Stomach (tissue), 19 donors: ENCODE measurements at places on chromosomes 3 and 15. TPM values are rescaled to one million over a fixed set of nuclear protein-coding genes. Genes with fewer than 3 reads are reported as not detected.

The PPP4R2 gene
- 42.0 TPM for total RNA-seq

The NR2E3 gene
- total RNA-seq, result 1.3 TPM

- DNase-seq, result no peak
Observed at GRCh38 chr3:51393564-51393963, 2.5 kb downstream of the RBM15B start.

DNA sequence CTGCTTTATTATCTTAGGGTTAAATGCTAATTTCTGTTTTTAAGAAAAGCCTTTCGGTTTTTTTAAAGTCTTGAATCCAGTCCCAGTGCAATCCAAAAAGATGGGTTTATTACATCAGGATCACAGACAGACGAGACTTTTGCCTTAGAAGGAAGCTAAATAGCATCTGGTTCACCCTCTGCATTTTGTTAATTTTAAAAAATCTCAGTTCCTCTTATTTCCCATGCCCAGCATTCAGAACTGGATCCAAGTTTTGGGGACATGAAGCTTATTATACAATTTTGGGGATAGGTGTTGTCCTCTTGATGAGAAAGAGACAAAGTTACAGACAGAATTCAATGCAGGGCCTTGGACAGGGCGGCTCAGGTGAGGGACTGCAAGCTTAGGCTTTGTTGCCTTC lies 181.5 kb upstream of the LYSMD4 start:
- no peak for DNase-seq

- peak; percentile 91 for DNase-seq
Observed at GRCh38 chr15:84654689-84655453, 788 bp upstream of the WDR73 start.

GRCh38 chr3:16723978-16724377 lies 118.8 kb upstream of the DAZL start:
- DNase-seq, result no peak

DNA sequence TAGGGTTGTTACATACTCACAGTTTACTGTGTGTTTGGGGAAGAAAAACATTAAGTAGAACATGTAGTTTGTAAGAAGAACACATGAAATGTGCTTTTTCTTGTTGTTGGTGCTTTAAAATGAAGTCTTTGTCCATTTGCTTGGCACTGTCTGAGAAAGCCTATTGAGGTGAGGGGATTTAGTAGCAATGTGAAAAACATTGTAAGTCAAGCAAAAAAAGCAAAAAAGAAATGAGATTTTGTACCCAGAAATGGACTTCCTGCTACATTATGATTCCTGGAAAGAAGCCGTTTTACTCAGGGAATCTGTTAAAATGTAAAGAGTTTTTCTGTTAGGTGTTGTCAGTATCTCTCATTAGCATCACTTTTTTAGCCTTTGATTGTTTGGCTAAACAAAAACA lies 59.9 kb downstream of the KAT2B start:
- DNase-seq, result no peak

The TM4SF18 gene
- 2.0 TPM for total RNA-seq

DNA sequence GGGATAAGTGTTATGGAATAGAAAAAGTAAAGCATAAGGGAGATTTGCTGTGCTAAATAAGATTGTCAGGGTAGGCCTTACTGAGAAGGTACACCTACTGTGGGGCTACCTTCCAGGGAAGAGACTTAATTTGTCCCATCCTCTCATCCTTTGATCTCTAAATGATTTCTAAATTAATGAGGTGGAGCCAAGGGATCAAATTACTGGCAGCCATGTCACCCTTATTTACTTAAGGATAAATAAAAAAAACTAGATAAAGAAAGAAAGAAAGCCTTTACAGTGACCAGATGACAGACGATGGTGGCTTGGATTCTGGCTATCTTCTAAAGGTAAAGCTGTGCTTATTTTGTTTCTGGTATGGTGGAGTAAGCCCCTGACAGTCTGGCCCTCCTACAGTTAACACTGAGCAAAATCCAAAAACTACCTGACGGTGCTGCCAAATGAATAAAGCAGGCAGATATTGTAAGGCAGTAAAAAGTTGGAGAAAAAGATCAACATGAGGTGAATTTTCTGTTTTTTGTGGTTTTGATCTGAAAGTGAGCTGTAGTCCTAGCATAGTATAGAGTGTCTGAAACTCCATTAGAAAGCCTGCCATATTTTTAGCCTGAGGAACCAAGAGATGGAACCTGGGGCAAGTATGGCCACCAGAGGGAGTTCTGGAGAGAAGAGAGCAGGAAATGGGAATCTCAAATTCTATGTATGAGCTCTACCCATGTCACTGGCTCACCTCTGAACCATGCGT lies 285.1 kb upstream of the MANF start:
- DNase-seq, result peak; percentile 78

GRCh38 chr15:40029979-40030893 lies 8.7 kb downstream of the SRP14 start:
- DNase-seq, result peak; percentile 64

The SPPL2A gene
- 74.4 TPM for total RNA-seq

GRCh38 chr3:17354341-17354740 lies 388.1 kb downstream of the TBC1D5 start:
- peak; percentile 5 for DNase-seq

DNA sequence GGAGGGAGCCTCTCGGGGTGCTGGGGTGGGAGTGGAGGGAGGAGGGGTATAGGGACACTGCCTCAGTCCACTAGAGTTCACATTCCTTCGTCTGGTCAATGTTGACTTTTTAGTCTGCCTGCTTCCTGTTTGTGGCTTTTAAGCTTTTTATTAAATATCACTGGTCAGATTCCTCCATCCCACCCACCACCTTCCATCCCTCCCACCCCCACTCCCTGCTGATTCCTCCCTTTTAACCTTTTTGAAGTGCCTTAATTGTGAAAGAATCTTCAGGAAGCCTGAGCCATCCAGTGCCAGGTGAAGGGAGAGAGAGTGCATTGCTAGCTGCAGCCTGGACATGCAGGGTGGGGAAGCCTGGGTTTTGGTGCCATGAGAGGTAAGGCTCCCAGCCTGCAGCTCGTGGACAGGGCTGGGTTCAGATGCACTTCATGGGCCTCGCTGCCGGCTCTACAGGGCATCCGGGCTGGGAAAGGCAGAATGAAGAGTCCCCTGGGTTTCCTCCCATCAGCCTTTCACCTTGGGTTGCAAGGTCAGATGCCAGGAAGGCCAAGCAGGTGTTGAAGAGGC lies 105.9 kb downstream of the DNAJB8 start:
- no peak for DNase-seq

The KCNMB3 gene
- total RNA-seq, result 2.7 TPM

- no peak for DNase-seq
Observed at GRCh38 chr3:159534496-159534895, 454.1 kb upstream of the IL12A start.

The KLHL40 gene
- total RNA-seq, result 0.18 TPM

The EDEM1 gene
- 53.1 TPM for total RNA-seq

The TBCCD1 gene
- total RNA-seq, result 16.5 TPM

GRCh38 chr3:65584002-65584401 lies 454.7 kb downstream of the MAGI1 start:
- DNase-seq, result no peak

- no peak for DNase-seq
Observed at GRCh38 chr3:196208942-196209695, 2.1 kb downstream of the ZDHHC19 start.
